ENCODE measurements at places on chromosomes 12 and 14. TPM values are rescaled to one million over a fixed set of nuclear protein-coding genes. Genes with fewer than 3 reads are reported as not detected.

DNA sequence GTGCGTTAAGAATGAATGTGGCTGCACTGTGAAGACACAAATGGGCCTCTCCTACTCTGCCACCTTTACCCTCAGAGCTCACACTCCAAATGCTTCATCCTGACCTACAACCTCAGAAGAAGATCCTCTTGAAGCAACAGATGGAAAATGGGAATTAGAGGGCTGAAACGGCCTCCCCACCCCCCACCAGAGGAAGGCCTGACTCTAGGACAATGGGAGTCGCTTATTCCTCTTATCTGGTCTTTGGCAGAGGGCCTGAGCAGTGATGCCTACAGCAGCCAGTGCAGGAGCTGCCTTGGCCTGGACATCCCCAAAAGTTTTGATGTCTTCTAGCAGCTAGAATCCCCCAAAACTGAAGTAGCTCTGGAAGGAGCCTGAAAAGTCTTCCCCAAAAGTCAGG lies 29.2 kb downstream of the BTBD7 start:
- H3K27ac ChIP-seq: no peak overlapping the region
- peaks cover 43% of the 10 kb centered on the region for H3K4me1 ChIP-seq
- H3K36me3 ChIP-seq: no peaks in the 10 kb centered on the region
- no peak overlapping the region for H3K4me3 ChIP-seq

DNA sequence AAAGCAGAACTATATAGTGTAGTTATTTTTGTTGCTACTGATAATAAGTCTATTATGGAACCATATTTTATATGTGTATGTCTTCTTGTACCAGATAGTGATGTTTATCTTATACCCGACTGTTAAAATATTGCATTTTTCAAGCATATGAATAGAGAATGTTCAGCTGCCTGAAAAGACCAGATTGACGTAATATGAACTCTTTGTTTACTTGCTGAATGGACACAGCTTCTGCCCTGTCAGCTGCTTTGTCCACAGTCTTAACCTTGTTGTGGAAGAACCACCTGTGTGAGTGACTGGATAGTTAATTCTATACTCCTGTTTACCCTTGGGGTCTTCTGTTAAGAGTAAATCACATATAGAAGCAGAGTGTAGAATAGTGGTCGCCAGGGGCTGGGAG lies 109.3 kb downstream of the LGR5 start:
- no peak overlapping the region for H3K4me3 ChIP-seq
- H3K4me1 ChIP-seq: no peaks in the 10 kb centered on the region
- peaks cover 5% of the 10 kb centered on the region for H3K27me3 ChIP-seq
- H3K27ac ChIP-seq: no peak overlapping the region
- H3K36me3 ChIP-seq: no peaks in the 10 kb centered on the region

The CLEC2A gene
- not detected for total RNA-seq

The GARIN6 gene
- total RNA-seq: not detected

The SDR9C7 gene
- not detected for total RNA-seq

Data from natural killer cell treated with Interleukin-12 subunit alpha and Interleukin-12 subunit beta and Interleukin-15 and Interleukin-18, amount 100 ng/mL, for 72 hours (primary cell).